Lower lobe of right lung (tissue), 2 donors: ENCODE measurements at places on chromosomes 4 and X. TPM values are rescaled to one million over a fixed set of nuclear protein-coding genes. Genes with fewer than 3 reads are reported as not detected.

GRCh38 chrX:20001588-20001987, 10.7 kb upstream of the BCLAF3 start:
- DNase-seq = no peak

DNA sequence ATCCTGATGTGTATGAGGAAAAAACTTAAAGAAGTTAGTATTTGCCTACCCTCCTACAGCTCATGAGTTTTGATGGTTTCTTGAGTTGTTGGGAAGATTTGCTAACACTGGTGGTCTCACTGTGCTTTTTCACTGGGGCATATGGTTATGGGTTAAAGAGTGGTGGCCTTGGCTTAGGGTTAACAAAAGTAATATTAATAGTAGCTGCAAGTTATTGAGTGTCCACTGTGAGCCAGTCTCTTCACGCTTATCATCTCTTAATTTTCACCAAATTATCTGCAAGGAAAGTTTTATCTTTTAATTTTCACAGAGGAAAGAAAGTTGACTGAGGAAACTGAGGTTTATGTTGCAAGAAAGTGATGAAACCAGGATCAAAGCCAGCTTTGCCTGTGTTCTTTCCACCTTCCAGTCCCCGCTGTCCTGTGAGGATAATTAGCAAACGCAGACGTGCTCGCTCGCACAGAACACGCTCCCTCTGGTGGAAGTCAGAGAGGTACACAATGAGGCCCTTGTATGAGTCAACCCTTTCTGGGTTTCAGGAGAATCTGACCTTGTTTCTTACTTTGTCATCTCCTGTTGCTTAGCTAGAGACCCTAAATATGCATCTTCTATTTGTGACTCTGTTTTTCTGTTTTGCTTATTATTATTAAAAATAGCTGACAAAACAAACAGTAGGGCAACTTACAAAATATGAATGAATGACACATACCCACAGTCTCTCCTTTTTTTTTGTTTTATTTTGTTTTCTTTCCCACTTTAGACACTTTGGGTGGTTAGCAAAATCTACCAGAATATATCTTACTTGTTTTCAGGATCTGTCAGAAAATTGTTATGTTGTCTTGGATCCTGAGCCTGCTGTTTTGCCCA, 94.3 kb downstream of the DDIT4L start:
- peak; percentile 46 for DNase-seq

DNA sequence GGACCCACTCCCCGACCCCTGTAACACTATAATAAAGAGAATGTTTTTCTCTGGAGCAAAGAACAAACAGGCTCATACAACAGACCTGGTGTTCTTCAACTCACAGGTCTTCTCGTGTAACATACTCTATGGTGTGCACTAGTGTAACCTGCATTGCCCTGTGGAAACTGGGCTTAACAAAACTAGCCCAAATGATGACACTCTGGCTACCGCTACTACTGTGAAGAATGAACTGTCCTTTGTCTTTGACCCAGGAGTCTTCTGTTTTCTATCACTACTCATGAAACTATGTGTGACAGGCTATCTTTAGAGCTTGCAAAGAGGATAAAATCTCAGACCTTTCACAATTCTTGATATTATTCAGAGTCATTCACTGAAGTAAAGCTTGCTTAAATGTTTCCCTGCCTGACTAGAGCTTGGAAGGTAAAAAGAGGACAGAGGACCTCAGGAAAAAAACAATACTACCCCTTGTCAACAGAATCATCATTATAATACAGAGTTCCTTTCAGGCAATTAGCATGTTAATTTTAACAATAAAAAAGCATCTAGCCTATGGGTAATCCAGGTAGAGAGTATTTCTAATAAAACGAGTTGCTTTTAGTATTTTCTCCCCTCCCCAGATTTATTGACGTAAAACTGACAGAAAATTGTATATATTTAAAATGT, 59.2 kb downstream of the FSTL5 start:
- DNase-seq = no peak

GRCh38 chr4:173935622-173936405, 347.7 kb downstream of the FBXO8 start:
- no peak for DNase-seq

GRCh38 chr4:3813151-3814052, 47.2 kb downstream of the ADRA2C start:
- peak; percentile 37 for DNase-seq

DNA sequence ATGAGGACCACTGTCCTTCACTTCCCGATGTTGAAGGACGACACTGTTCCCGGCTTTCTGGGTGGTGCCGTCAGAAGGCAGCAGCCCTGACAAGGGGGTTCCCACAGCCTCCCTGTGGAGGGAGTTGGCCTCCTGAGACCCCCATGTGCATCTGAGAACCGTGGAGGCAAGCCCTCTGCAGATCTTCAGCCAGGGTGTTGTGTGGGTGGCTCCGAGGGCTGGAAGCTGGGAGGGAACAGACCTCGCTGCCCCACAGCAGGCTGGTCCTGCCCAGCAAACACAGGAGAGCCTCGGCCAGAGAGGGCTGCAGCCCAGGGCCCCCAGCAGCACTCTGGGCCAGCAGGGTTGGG, 16.2 kb downstream of the DGKQ start:
- no peak for DNase-seq

Gene EREG
- total RNA-seq = 1.1 TPM
